ENCODE measurements at places on chromosomes 1 and 21.

- DNase-seq: no peak
These were observed 49.1 kb downstream of the HLX start for GRCh38 chr1:220928320-220928719.

GRCh38 chr1:234645964-234646363 lies 36.0 kb upstream of the IRF2BP2 start:
- no peak for DNase-seq

DNA sequence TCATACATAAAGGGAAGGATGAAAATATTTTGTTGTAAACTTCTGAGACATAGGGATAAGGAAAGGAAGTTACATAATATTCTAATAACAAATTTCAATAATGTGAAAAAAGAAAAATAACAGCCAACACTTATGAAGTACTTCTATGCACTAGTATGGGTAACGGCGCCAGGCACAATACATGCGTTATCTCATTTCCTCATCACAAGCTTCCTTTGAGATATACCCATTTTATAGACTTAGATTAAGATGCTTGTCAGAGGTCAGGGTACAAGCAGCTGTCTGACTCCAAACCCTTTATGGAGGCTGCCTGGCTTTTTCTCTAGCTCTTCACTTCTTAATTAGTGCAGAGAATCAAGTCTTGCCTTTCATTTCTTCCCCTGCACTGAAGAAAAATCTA lies 41.3 kb downstream of the TCP10L start:
- no peak for DNase-seq

DNA sequence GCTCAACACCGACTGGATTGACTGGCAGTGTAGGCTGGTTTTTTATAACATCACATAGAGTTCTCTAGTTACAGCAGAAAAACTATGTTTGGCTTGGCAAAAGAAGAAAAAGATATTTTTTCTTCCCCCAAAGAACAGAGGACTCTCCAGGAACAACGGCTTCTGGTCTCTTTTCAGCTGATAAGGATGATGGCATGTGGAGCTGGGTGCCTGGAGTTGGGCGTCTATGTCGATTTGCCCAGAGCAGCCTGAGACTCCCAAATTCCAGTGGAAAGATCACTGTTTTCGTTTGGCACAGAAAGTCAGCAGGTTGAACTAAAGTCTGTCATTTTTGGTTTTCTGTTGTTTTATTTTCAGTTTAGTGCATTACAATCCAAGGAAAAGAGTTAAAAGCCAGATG lies 91.1 kb downstream of the SMYD2 start:
- DNase-seq: no peak

Data from activated CD8-positive, alpha-beta memory T cell treated with anti-CD3 and anti-CD28 coated beads for 1 hour (primary cell).